Spinal cord (tissue), 10 donors: ENCODE measurements at places on chromosomes 4 and X. TPM values are rescaled to one million over a fixed set of nuclear protein-coding genes. Genes with fewer than 3 reads are reported as not detected.

Gene CCDC160
- total RNA-seq: 7.4 TPM

Gene ANXA10
- total RNA-seq: not detected

Gene TMPRSS11E
- not detected for total RNA-seq

Gene ZNF157
- total RNA-seq: 1.5 TPM

Gene CRMP1
- total RNA-seq: 99.1 TPM

Gene SHISA3
- total RNA-seq: 0.99 TPM

Gene SMARCA5
- 52.2 TPM for total RNA-seq

Gene ITM2A
- 335 TPM for total RNA-seq

Gene DUX4
- total RNA-seq: not detected

Gene NAP1L2
- total RNA-seq: 18.0 TPM

Gene DMD
- 112 TPM for total RNA-seq

Gene BEX3
- 276 TPM for total RNA-seq

Gene ADAM29
- total RNA-seq: 5.8 TPM

Gene UTP3
- 18.7 TPM for total RNA-seq

Gene FDCSP
- not detected for total RNA-seq

Gene HERC5
- 6.7 TPM for total RNA-seq

Gene CFP
- 3.9 TPM for total RNA-seq

Gene TRIM60
- not detected for total RNA-seq

Gene CXorf49B
- total RNA-seq: not detected

Gene GLRB
- total RNA-seq: 70.1 TPM

Gene TMEM154
- total RNA-seq: 2.3 TPM

Gene ENPEP
- total RNA-seq: 13.2 TPM

Gene BDH2
- 51.1 TPM for total RNA-seq

Gene BEND2
- total RNA-seq: 0.10 TPM

Gene CLNK
- total RNA-seq: 0.10 TPM

Gene FAM133A
- 2.4 TPM for total RNA-seq

Gene TMEM144
- 5.8 TPM for total RNA-seq

Gene ADH1A
- total RNA-seq: 0.11 TPM

Gene ZDHHC15
- total RNA-seq: 9.1 TPM

Gene HSD17B10
- total RNA-seq: 102 TPM

Gene PAGE5
- total RNA-seq: not detected

Gene AP1S2
- 55.4 TPM for total RNA-seq

Gene MAGEA2B
- not detected for total RNA-seq

Gene EIF4E
- total RNA-seq: 183 TPM

Gene IGSF1
- 9.3 TPM for total RNA-seq

Gene GC
- not detected for total RNA-seq

Gene GATA1
- 0.39 TPM for total RNA-seq

Gene PPP1R3F
- 13.4 TPM for total RNA-seq

Gene AGA
- 33.9 TPM for total RNA-seq

Gene PCSK1N
- total RNA-seq: 61.4 TPM

Gene COX7B2
- not detected for total RNA-seq

Gene PLAC8
- total RNA-seq: 14.7 TPM

Gene GAK
- total RNA-seq: 59.2 TPM

Gene IDH3G
- total RNA-seq: 59.0 TPM

Gene BRS3
- 0.30 TPM for total RNA-seq

Gene CXCL1
- 4.8 TPM for total RNA-seq

Gene CD38
- 3.1 TPM for total RNA-seq

Gene GABRE
- total RNA-seq: 23.4 TPM

Gene USP26
- total RNA-seq: not detected

Gene RNF150
- total RNA-seq: 16.8 TPM

Gene MAMLD1
- total RNA-seq: 9.3 TPM

Gene DUSP21
- not detected for total RNA-seq

Gene ATP1B4
- total RNA-seq: 0.20 TPM
